ENCODE measurements at places on chromosomes 2 and 18.

DNA sequence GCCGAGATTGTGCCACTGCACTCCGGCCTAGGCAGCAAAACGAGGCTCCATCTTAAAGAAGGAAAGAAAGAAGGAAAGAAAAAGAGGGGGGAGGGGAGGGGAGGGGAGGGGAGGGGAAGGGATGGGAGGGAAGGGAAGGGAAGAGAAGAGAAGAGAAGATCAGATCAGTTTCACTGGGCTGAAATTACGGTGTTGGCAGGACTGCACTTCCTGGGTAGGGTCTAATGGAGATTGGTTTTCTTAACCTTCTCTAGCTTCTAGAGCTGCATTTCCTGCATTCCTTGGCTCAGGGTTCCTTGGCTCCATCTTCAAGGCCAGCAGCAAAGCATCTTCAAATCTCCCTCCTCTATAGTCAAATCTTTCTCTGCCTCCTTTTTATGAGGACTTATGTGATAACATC lies 349.1 kb upstream of the CRIM1 start:
- DNase-seq: no peak

- no peak for DNase-seq
Observed at GRCh38 chr2:157061799-157062198, 195.7 kb upstream of the GALNT5 start.

- no peak for DNase-seq
Observed at GRCh38 chr2:29052807-29053206, 21.5 kb downstream of the PCARE start.

GRCh38 chr2:101710471-101711318 lies 13.2 kb downstream of the MAP4K4 start:
- no peak for DNase-seq

DNA sequence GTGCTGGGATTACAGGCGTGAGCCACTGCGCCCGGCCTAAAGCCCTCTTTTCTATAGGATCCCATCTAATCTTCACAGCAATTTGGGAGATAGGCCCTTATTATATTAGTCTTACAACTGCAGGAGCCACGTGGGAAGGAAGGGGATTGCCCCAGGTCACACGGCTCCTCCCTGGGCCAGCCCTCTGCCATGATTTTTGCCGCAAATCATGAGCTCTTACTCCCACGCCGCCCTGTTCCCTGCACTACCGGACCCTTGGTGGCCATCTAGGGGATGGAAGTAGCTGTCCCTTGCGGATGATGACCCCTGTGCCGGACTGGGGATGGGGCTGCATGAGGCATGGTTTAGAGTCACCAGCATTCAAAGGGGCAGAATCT lies 28.4 kb upstream of the PTMA start:
- no peak for DNase-seq

- DNase-seq: no peak
Observed at GRCh38 chr2:75311521-75311920, 112.2 kb upstream of the TACR1 start.

- peak; percentile 56 for DNase-seq
Observed at GRCh38 chr2:120223034-120223912, at the start of gene TMEM185B. Gene TMEM185B, minus strand, starts transcription at chr2:120223400. Its CDS starts 424 bp downstream, at chr2:120222976.
